Activated CD8-positive, alpha-beta memory T cell treated with anti-CD3 and anti-CD28 coated beads, Interleukin-2, amount 50 U/mL, for 4 hours (primary cell): ENCODE measurements at places on chromosomes 2 and 18.

GRCh38 chr2:138090330-138090729 lies 126.1 kb downstream of the HNMT start:
- DNase-seq = no peak

- DNase-seq = no peak
Measured at GRCh38 chr2:240499309-240500301, 58.2 kb downstream of the ANKMY1 start.

DNA sequence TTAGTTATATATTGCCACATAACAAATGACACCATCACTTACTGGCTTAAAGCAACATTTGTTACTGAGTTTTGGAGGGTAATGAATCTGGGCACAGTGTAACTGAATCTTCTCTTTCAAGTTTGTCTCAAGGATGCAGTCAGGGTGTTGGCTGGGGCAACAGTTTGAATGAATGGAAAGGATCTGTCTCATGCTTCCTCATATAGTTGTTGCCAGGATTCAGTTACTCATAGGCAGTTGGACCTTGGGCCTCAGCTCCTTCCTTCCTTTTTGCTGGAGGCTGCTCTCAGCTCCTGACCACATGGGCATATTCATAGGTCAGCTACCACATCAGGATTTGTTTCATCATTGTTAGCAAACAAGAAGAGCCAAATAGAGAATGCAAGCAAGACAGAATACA lies 466.1 kb upstream of the MC4R start:
- no peak for DNase-seq

- DNase-seq = no peak
Measured at GRCh38 chr2:132589111-132589830, 80.7 kb downstream of the LYPD1 start.

DNA sequence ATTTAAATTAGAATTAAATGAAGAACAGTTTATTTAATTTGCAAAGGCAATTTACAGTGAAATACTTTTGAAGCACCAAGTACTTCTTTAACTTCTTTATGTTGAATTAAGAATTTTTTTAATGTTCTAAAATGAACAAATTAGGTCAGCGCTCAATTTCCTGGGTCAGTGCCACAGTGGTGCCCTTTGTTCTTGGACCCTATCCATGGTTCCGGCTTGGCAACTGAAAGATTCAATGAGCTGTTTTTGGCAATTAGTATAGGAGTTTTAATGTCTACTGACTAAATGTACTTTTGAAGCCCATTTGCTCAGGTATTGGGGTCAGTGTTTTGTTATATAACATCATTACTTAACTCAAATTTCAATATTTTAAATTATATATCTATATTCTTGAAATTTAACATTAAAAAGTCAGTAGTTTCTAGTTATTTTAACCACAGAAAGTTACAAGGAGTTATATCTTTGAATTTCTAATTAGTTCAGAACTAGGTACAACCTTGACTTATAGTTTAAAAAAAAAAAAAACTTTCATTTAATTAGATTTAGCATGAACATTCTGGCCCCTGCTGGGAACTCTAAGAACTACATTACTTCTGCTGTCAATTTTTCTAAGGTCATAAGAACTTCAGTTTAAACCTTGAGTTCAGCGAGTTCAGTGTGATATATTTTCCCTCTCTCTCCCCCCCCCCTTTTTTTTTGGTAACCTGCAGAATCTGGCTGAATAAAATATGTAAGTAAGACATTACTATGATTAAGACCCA lies 7.6 kb upstream of the MSTN start:
- no peak for DNase-seq

DNA sequence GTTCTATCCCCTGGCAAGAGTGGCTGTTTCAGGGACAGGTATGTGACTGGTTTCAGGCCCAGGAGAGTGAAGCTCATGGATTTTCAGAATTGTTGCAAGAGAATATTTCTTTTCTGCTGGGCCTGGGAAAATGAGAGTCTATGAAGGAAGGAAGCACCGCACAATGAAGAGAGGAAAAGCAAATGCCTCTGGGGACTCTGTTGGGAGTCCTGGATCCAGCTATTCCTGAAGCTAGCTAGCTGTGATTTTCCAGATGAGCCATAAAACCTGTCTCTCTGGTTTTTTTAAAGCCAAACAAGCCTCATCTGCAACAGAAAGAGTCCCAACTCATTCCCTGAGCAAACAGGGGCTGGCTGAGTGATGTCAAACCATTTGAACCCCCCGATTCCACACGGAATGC lies 53.7 kb downstream of the CRACDL start:
- no peak for DNase-seq

GRCh38 chr2:216918088-216918680 lies 58.3 kb upstream of the TNP1 start:
- DNase-seq = no peak

GRCh38 chr2:121330921-121331320 lies 45.9 kb upstream of the TFCP2L1 start:
- DNase-seq = no peak

DNA sequence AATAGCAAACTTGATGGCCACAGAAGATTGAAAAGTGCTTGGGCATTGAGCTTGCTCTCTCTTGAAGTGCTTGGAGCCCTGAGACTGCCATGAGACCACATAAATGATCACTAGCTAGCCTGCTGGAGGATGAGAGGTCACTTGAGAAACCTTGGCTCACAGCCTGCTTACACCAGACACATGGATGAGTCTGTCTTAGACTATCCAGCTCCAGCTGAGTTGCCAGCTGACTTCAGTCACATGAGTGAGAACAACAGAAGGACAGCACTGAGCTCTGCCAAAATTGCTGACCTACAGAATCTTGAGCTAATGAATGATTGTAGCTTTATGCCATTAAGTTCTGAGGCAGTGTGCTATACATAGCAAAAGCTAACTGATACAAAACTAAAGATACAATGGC lies 18.1 kb downstream of the NABP1 start:
- DNase-seq = no peak

- DNase-seq = no peak
Measured at GRCh38 chr18:36398419-36398818, 100.9 kb downstream of the FHOD3 start.

GRCh38 chr18:23765931-23766330 lies 76.7 kb downstream of the LAMA3 start:
- DNase-seq = no peak

- DNase-seq = no peak
Measured at GRCh38 chr2:223048519-223048918, 3.5 kb upstream of the KCNE4 start.

- DNase-seq = no peak
Measured at GRCh38 chr2:179985163-179985820, 21.8 kb downstream of the CWC22 start.

DNA sequence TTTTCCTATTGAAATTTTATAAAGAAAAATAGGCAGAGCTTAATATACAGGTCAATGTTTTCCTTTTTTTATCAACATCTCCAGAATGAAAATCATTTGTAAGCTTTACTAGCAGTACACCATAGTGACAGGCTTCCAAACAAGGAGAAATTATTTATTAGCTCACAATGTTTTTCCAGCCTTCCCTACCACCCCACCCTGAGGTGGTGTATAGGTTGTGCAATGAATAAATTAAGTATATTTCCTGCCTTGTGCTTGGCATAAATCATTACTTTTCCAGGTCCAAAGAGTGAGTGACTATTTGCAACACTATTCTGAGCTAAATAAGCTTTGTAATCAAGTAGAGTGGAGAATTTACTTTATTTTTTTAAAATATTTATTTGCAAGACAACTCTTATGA lies 876.2 kb upstream of the POU3F3 start:
- no peak for DNase-seq

- DNase-seq = no peak
Measured at GRCh38 chr2:108932736-108933332, 56.2 kb downstream of the EDAR start.

DNA sequence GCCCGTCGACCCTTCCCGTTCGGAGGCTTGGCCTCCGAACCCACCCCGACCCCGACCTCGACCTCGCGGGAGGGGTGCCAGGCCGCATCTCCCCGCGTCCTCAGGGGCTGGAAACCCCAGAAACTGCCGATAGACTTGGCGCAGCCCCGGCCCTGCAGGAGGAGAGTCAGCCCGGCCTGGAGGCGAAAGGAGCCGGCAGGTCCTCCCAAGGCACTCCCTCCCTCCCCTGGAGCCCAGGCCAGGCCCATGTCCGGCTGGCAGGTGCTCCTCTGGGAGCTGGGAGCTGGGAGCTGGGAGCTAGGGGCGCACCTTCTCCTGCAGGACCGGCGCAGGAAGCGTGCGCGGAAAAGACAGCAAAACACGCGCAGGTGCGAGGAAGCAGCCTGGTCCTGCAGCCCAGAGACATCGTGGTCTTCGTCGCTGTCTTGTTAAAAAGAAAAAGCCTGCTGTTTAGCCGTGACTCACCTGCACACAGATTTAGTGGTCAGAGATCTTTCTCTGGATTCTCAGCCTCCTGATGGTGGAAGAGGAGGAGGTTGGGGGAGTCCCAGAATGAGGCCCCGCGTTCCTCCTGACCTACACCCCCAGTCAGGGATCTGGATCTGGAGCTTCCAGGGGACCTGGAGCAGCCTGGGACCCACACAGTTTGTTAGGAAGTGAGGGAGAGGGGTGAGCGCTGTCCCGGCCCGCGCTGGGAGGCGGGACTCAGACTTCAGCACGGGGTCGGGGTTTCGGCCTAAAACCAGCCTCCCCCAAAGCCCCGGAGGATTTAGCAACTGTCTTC lies 660 bp upstream of the MBP start:
- no peak for DNase-seq

GRCh38 chr2:201447086-201447485 lies 4.2 kb downstream of the TRAK2 start:
- DNase-seq = no peak

DNA sequence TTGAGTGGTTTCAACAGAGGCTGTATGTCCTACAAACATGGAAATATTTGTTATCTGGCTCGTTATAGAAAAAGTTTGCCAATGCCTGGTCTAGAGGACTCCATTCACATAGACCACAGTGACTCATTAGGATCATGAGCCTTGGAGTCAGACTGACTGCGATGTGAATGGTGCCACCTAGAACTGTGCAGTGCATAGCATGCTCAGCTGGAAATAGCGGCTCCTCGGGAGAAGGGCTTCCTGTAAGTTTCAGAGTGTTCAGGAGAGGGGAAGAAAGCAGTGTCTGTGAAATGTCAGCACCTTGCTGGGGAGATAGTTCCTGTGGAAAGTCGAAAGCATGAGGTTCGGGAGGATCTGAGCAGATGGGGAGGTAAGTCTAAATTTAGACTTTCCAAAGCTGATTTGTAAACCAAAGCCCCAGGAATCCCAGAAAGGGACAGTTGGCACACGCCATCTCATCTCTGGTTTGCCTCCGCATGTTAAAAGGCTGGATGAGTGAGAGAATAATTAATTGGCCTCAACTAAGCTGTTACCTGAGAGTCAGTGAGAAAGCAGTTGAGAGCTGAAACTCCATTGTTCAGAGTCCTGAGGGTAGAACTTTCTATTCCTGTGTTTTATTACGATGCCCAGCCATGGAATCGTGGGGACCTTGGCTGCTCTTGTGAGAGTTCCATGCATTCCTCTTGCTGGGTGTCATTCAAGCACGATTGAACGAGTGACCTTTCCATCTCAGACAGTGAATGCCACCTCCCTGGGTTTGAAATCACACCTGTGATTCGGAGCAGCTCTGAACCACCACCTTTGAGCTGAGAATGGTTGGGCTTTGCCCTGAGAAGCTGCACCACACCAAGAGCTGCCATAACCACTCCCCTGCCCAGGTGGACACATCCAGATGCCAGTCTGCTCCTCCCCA lies 99.5 kb downstream of the MAPK4 start:
- no peak for DNase-seq

GRCh38 chr2:62201307-62201706 lies 5.4 kb downstream of the B3GNT2 start:
- DNase-seq = no peak

DNA sequence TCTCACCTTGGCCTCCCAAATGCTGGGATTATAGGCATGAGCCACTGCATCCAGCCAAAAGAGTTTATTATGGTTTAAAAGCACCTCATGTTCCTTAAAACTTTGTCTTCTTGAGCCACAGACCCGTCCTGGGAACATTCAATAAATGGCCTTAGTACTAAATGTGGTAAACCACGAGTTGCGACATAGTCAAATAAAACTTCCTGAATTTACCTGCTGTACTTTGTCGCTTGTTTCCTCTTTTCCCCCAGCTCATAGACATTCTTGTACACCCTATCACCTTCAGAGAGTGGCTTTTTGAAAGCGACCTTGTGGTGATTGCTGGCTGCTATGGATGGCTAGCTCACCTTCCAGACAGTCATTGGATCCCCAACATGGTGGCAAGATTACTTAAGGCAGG lies 310.4 kb downstream of the LRRTM1 start:
- no peak for DNase-seq

- no peak for DNase-seq
Measured at GRCh38 chr2:96330407-96330806, 5.2 kb upstream of the NCAPH start.

GRCh38 chr2:43491065-43491639 lies 104.7 kb downstream of the THADA start:
- no peak for DNase-seq

DNA sequence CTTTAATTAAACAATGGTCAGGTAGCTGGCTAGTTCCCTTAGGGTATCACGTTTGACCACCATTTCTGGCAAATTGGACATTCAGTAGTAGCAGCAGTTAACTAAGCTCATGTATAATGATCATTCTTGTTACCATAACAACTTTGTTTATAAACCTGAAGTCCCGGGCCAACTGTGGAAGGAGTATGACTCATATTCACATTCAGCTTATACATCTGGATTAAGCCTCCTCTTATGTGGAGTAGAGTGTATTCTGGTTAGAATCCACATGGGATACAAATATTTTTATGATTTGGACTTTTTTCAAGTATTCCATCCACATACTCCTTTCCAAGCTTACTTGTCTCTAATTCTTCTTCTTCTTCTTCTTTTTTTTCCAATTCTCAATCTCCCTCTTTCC lies 70.3 kb upstream of the ZSWIM2 start:
- DNase-seq = no peak

- no peak for DNase-seq
Measured at GRCh38 chr2:219576505-219577388, 4.6 kb downstream of the INHA start.

GRCh38 chr2:204538182-204539018 lies 6.9 kb upstream of the PARD3B start:
- DNase-seq = no peak

DNA sequence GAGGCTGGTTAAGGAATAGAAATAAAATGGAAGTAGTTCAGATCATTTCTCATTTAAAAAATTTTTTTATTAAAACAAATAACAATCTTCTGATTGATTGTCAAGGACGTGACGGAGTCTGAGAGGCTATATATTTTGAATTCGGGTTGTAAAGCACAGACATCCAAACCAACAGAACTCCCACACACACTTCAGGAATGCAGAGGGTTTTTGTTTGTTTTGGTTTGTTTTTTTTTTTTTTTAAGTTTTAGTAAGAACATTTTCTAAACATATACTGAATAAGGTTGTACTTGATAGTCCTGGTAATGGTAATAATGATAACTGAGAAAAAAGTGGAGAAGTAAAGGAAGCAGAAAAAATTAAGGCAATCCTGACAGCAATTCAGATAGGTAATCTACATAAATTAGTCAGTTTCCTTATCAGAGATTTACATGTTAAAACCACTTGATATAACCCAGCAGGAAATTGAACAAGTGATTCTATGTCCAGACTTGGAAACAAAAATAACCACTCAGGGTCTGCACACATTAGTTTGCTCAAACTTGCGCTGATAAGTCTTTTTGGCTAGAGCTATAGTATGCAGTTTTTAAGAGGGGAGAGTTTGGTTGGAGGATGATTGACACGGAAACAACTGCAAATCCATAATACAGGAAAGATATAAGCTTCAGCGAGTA lies 51.5 kb upstream of the CTAGE1 start:
- DNase-seq = no peak
